CD4-positive, alpha-beta T cell treated with Interleukin-21 for 1 hour (primary cell): ENCODE measurements at places on chromosomes 2 and 18.

DNA sequence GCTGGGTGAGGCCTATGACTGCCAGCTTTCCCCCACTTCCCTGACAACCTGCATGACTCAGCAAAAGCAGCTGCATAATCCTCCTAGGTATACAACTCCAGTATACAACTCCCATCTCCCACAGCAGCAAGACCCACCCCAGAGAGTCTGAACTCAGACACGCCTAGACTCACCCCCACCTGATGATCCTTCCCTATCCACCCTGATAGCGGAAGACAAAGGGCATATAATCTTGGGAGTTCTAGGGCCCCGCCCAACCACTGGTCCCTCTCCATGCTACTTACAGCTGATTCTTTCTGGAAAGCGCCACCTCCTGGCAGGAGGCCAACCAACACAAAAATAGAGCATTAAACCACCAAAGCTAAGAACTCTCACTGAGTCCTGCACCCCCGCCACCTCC, 296.5 kb downstream of the DCC start:
- no peak for DNase-seq

GRCh38 chr2:65649811-65650589, 217.6 kb upstream of the SPRED2 start:
- DNase-seq: no peak

- DNase-seq: no peak
Observed at GRCh38 chr2:80519699-80520291, 215.2 kb upstream of the LRRTM1 start.

GRCh38 chr2:19474128-19474527, 115.7 kb upstream of the OSR1 start:
- peak; percentile 61 for DNase-seq

- no peak for DNase-seq
Observed at GRCh38 chr2:238912916-238913875, 65.3 kb downstream of the TWIST2 start.

GRCh38 chr2:46814160-46814961, 101.2 kb downstream of the MCFD2 start:
- DNase-seq: no peak

DNA sequence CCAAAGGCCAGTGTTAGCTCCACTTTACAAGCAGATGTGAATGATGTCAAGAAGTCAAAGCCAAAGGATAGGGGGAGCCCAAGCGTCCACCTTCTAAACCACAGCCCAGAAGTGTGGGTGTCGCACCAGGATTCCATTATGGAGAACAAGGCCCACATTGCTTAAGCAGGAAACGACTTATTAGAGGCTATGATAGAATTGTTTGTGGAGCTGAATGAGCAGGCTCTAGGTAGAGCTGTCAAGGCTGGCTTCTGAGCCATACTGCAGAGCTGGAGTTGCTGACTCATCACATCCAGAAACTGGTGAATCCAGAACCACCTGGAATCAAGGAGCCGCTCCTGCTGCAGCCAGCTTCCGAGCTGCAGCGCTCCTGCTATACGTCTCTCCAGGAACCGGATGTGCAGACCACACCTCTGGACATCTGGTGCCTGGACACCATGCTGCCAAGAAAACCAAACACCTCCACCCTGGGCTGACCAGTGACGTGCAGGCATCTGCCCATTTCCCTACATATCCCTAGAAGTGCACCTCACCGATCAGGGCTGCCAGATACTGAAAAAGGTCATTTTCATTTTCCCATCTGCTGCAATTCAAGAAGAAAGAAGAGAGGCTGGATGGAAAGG, 6.2 kb upstream of the TWIST2 start:
- no peak for DNase-seq

- DNase-seq: peak; percentile 66
Observed at GRCh38 chr2:236343400-236344161, 79.4 kb upstream of the ASB18 start.

- no peak for DNase-seq
Observed at GRCh38 chr2:26606847-26607190, 34.3 kb downstream of the CIB4 start.

- no peak for DNase-seq
Observed at GRCh38 chr2:45616658-45617411, 5.8 kb upstream of the SRBD1 start.

- DNase-seq: no peak
Observed at GRCh38 chr2:206040525-206040924, 45.4 kb downstream of the INO80D start.

DNA sequence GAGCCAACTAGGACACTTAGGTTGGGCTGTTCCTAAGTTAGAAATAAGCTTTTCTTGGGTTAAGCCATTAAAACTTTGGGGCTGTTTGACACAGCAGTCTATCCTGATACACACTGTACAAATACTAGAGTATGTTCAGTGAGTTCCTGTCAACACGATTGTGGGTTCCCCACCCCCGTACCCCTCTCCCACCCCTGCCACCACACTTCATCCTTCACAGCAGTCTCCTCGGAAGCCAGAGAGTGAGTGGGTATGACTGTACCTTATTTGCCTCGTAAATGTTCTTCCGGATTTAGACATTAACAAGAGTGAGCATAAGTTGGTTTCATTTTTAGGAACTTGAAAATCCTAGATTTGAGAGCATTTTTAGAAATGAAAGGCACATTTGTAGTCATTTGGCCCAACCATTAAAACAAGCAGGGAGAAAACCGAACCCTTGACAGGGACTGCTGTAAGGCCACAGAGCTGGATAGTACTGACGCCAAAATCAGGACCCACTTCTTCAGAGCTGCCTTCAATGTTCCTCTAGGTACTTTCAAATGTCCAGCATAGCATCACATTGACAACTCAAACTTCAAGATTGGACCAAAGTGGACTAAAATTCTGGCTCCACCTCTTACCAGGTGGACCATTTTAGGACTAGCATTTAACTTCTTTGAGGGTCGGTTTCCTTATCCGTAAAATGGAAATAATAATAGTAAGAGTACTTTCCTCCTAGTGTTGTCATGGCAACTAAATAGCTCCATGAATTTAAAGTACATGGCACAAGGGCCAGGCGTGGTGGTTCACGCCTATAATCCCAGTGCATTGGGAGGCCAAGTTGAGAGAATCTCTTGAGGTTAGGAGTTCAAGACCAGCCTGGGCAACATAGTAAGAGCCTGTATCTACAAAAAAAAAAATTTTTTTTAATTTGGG, 166.3 kb upstream of the SERTAD2 start:
- peak; percentile 64 for DNase-seq

DNA sequence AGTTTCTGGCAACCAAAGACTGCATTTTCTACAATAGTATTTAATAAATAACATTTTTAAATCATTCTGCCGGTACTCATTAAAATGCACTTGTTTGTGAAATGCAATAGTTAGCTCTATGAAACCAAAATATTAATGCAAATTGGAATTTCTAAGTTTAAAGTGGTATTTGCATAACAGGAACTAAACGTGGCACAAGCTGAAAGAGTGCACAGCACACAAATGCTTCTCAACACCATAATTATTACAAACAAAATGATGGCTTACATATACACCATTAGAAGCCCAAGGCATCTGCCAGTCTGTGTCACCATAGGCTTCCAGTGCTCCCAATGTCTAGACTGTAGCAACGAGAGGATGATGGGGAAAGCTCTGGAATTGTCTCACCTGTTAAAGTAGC, 280.5 kb downstream of the TCF4 start:
- DNase-seq: no peak

- peak; percentile 37 for DNase-seq
Observed at GRCh38 chr18:45839414-45840395, 14.2 kb downstream of the SIGLEC15 start.

DNA sequence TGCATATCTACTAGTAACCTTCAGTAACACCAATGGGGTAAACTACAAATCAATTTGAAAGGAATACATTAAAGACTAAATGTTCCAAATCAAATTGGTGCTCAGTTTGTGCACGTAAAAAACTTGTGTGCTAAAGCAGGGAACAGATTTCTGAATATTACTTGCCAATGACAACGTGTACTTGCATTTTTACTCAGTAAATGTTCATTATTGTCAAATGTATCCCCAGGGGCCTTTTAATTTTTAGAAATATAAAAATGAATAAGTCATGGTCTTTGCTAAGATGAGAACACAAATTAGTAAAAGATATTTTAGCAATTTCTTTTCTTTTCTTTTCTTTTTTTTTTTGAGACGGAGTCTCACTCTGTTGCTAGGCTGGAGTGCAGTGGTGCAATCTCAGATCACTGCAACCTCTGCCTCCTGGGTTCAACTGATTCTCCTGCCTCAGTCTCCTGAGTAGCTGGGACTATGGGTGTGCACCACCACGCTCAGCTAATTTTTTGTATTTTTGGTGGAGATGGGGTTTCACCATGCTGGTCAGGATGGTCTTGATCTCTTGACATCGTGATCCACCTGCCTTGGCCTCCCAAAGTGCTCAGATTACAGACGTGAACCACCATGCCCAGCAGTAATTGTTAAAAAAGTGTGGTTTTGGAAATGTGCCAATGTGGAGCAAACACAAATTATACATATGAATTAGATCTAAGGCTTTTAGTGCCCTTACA, 52.6 kb downstream of the PMAIP1 start:
- DNase-seq: no peak

GRCh38 chr2:147363181-147363580, 481.6 kb upstream of the ACVR2A start:
- DNase-seq: no peak

DNA sequence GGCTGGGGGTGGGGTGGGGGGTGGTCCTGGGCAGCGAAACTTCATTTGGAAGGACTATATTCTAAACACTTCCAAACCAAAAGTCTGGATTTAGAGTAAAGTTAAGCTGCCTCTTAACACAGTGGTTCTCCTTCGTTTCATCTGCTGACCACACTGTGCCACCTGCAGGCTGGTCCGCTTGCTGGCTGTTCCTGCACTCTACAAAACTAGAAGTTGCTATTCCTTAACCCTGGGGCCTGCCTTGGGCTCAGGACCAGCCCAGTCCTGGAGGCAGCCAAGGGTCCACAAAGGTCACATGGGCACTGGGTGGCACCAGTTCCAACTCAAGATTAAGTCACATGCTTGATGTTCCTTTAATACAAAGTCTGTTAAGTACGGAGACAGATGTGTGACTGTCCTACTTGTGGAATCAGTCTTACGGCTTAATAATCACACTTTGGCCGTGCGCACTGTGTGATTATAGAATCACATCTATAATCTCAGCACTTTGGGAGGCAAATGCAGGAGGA, 195.4 kb downstream of the FAM210A start:
- DNase-seq: peak; percentile 21
